WTC11 (cell line): ENCODE measurements at places on chromosomes 12 and 14. TPM values are rescaled to one million over a fixed set of nuclear protein-coding genes. Genes with fewer than 3 reads are reported as not detected.

GRCh38 chr14:103418481-103418818, 33.2 kb downstream of the MARK3 start:
- peak overlapping the region; percentile 56; the same call in 1 of the 2 replicates for H3K27ac ChIP-seq
- peaks cover 7% of the 10 kb centered on the region; the same call in 1 of the 2 replicates for H3K36me3 ChIP-seq
- H3K27me3 ChIP-seq = no peaks in the 10 kb centered on the region
- no peak for DNase-seq
- H3K4me1 ChIP-seq = peaks cover 25% of the 10 kb centered on the region

DNA sequence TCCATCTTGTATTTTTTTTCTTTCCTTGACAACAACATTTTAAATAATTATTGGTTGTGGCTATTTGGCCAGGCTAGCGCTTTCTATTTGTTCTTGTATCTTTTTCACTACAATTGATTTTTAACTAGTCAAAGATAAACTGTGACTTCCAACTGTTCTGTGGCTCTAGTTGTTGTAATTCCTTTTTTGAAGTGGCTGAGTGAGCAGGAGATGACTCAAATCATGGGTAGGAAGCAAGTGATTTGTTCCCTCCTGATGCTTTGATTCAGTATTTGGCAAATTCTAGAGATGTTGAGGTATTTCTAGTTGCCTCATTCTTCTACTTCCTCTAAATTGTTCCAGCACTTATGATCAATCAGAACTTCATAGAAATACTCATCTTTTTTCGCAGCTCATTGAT, 633.5 kb downstream of the RERGL start:
- H3K27me3 ChIP-seq = no peaks in the 10 kb centered on the region
- no peaks in the 10 kb centered on the region for H3K36me3 ChIP-seq
- no peaks in the 10 kb centered on the region for H3K4me1 ChIP-seq
- DNase-seq = no peak
- H3K27ac ChIP-seq = no peak overlapping the region

DNA sequence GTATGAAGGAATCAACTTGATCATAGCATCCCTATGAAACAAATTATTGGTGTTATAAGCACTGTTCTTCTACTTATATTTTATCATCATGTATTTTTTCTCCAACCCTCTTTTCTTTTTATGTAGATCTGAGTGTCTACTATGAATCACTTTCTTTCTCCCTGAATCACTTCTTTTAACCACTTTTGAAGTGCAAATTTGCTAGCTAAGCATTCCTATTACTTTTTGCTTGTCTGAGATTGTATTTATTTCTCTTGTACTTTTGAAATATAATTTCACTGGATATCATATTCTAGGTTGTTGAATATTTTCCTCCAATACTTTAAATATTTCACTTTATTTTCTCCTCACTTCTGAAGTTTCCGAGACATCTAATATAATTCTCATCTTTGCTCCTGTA, 1282.3 kb upstream of the FLRT2 start:
- H3K27ac ChIP-seq = no peak overlapping the region
- H3K4me1 ChIP-seq = peaks cover 9% of the 10 kb centered on the region

DNA sequence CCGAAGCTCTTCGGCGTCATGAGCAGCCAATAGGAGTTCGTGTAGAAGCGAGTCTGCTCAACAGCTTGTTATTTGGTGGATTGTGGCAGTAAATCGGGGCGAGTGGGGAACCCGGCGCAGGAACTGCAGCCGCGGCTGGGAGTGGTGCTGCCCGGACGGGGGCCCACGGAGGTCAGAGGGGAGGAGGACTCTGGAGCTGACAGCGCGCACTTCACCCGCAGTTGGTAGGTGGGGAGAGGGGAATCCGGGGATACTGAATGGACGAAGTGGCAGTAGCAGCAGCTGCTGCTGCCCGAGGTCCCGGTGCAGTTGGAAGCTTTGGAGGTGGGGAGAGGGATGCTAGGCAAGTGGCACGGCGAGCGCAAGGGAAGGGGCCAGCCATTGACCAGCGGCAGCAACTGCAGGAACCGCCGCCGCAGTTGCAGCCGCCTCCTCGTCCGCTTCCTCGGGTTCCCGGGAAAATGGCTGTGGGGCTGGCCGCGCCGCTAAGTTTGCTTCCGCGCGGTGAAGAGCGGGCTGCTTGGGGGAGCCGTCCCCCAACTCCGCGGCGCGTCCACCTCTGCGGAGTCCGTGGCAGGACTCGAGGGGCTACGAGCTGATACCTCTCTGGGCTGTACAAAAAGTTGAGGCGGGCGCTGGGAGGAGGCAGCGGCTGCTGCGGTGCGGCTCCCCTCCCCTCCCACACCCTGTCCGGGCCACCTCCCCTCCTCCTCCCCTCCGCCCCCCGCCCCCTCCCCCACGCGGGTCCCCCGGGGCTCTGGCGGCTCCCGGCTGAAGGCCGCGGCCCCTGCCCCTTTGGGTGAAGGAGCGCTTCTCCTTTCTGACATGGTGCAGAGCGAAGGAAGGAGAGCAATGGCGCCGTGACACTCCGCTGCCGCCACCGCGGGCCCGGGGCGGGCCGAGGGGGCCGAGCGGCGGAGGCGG, at the start of gene ARID4A:
Gene ARID4A (plus strand): TSS at position 79 of the 924 bp plus-strand sequence. CDS start 1,300 bp downstream, outside the sequence.
- DNase-seq = peak; percentile 76
- H3K36me3 ChIP-seq = peaks cover 34% of the 10 kb centered on the region
- no peaks in the 10 kb centered on the region for H3K27me3 ChIP-seq
- H3K27ac ChIP-seq = peak within 1 kb of the TSS; percentile 68; the same call in 1 of the 2 replicates

- H3K36me3 ChIP-seq = no peaks in the 10 kb centered on the region
- peaks cover 12% of the 10 kb centered on the region for H3K4me1 ChIP-seq
- H3K27me3 ChIP-seq = no peaks in the 10 kb centered on the region
- no peak overlapping the region for H3K27ac ChIP-seq
Observed at GRCh38 chr14:60944204-60944603, 36.7 kb downstream of the TRMT5 start.

- H3K36me3 ChIP-seq = no peaks in the 10 kb centered on the region
- H3K4me1 ChIP-seq = peaks cover 13% of the 10 kb centered on the region
- no peak overlapping the region for H3K4me3 ChIP-seq
- H3K27me3 ChIP-seq = no peaks in the 10 kb centered on the region
Observed at GRCh38 chr12:14576896-14577295, 9.2 kb upstream of the PLBD1 start.

- no peaks in the 10 kb centered on the region for H3K36me3 ChIP-seq
- no peak overlapping the region for H3K27ac ChIP-seq
- peaks cover 25% of the 10 kb centered on the region for H3K4me1 ChIP-seq
- DNase-seq = no peak
Observed at GRCh38 chr14:65352964-65353530, 59.5 kb upstream of the FUT8 start.

GRCh38 chr12:93753285-93753684, 76.1 kb downstream of the CRADD start:
- H3K36me3 ChIP-seq = peaks cover 32% of the 10 kb centered on the region
- DNase-seq = no peak
- H3K27ac ChIP-seq = no peak overlapping the region
- H3K4me1 ChIP-seq = peaks cover 11% of the 10 kb centered on the region

- no peak for DNase-seq
- H3K36me3 ChIP-seq = no peaks in the 10 kb centered on the region
- H3K27ac ChIP-seq = no peak overlapping the region
- H3K4me1 ChIP-seq = no peaks in the 10 kb centered on the region
- H3K27me3 ChIP-seq = no peaks in the 10 kb centered on the region
- no peak overlapping the region for H3K4me3 ChIP-seq
Observed at GRCh38 chr12:67910360-67911274, 78.6 kb upstream of the IFNG-AS1 start.

DNA sequence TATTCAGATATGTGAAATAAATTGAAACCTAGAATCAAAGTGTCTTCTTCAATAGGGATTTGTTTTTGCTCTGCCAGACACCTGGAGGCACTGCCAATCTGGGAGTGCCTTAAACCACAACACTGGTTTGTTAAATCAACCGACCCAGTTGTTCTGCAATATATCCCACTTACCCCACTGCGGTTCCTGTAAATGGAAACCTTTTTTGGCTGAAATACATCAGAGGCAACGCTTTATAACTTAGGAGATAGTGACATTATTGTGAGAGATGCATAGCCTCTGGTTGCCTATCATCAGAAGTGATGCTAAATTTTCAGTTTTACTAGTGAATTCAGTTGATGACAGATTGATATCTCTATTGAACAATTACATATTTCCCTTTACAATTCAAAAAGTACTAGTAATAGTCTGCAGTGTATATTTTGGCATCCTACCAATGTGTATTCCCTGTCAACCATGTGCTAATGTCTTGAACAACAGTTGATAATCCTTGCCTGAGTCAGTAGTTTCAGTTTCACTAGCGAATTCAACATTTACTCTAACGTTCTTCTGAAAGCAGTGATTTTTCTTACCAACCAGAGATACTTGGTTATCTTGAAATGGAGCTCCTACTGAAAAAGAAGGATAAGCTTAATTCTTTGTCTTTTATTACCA, 30.5 kb downstream of the PPP2R5C start:
- H3K27ac ChIP-seq = no peak overlapping the region
- H3K4me1 ChIP-seq = no peaks in the 10 kb centered on the region
- no peak overlapping the region for H3K4me3 ChIP-seq
- no peaks in the 10 kb centered on the region for H3K27me3 ChIP-seq
- no peak for DNase-seq
- H3K36me3 ChIP-seq = no peaks in the 10 kb centered on the region

- DNase-seq = no peak
- H3K36me3 ChIP-seq = no peaks in the 10 kb centered on the region
- no peaks in the 10 kb centered on the region for H3K4me1 ChIP-seq
- H3K4me3 ChIP-seq = no peak overlapping the region
- H3K27ac ChIP-seq = no peak overlapping the region
Observed at GRCh38 chr14:59601056-59601455, 24.4 kb upstream of the CCDC175 start.

DNA sequence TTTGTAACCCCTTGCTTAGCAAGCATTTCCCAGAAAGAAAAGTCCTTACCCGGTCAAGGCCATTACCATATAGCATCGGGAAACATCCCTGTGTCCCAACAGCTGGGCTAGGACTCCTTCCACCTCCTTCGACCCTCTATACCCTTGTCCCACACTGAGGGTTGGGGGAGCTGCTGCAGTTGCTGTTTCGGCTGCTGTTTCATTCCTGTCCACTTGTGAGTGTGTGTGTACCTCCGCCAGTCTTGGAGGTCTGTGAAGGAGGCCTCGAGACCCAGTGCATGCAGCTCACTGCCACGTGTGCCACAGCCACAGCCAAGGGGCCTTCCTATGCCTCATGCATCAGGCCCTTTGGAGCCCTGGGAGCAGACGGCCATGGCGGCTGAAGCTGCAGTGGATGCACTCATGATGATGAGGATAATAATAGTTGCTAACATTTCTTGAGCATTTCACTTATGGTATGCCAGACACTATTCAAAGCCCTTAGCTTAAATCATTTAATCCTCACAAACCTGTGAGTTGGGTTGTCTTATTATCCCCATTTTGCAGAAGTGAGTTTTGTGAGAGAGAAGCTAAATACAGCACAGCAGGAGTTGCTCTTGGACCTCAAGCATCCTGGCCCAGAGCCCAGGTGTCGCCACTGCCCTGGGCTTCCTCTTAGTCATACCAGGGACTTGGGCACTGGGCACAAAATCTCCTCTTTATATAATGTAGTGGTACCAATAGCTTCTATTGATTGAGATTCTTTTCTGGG, 156.5 kb downstream of the PRKCH start:
- peaks cover 20% of the 10 kb centered on the region for H3K4me1 ChIP-seq
- H3K36me3 ChIP-seq = no peaks in the 10 kb centered on the region
- H3K27ac ChIP-seq = no peak overlapping the region

The TMPRSS12 gene
- total RNA-seq = not detected in 3 replicates

The NYNRIN gene
- total RNA-seq = 16.6 to 18.3 TPM (median 17.9 TPM) in 3 replicates

The GPRC5D gene
- total RNA-seq = 0.33 TPM in 1 of 3 replicates, not detected in the others

The PLEK2 gene
- 1.2 to 1.4 TPM (median 1.3 TPM) in 3 replicates for total RNA-seq

The ISM2 gene
- 0.80 to 1.4 TPM (median 1.3 TPM) in 3 replicates for total RNA-seq

The FOXN4 gene
- 0.37 to 0.92 TPM (median 0.66 TPM) in 3 replicates for total RNA-seq

The KRT71 gene
- not detected in 3 replicates for total RNA-seq
